ENCODE measurements at places on chromosomes 4 and X.

DNA sequence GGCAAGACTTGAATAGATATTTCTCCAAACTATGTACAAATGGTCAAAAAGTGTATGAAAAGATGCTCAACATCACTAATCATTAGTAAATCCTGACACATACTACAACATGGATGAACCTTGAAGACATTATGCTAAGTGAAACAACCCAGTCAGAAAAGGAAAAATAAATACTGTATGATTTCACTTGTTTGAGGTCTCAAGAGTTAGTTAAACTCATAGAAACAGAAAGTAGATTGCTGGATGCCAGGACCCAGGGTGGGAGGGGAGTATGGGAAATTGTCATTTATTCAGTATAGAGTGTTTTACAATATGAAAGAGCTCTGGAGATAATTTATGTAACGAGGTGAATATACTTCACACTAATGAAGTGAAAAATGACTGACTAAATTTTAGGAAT is 32.4 kb downstream of the PRMT9 start:
- no peak for DNase-seq

DNA sequence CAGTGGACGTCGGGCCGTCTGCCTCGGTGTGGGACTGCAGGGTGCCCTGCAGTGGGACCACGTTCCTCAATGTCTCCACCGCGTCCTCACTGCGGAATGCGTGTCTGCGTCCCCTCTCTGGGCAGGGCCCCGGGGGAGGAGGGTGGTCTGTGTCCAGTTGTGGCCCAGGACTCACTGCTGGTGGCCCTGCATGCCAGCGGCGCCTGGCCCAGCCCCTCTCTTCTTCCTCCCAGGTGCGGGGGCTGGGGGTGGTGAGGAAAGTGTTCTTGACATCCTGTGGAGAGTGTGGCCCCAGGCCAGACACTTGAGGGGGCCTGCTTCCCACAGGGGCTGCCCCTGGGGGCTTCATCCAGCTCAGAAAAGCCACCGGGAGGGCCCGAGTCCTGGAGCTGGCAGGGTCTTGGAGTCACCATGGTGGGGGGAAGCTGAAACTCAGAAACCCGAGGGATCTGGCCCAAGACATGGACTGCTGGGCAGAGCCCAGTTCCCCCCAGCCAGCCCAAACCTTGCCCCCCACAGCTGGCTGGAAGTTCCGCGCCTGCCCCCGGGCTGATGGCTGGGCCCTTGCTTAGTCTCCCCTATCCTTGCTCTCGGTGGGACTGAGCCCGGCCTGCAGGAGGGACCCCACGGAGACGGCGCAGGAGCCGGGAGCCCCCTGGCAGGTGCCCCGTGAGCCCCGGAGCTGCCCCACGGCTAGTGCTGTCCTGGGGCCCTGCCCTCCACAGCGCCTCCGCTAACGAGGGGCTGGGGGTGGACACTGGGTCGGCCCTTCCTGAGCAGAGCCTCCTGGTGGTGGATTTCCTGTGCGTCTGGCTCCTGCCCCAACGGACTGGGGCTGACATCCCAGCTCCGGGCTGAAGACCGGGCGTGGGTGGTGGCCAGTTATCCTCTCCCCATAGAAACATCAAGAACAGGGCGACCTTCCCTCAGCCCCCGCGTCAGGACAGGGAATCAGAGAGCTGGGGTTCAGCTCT is 2.9 kb downstream of the DOK7 start:
- no peak for DNase-seq

- no peak for DNase-seq
Measured at GRCh38 chrX:112643721-112644120, 36.0 kb downstream of the LHFPL1 start.

GRCh38 chrX:8984231-8984630 is 49.7 kb downstream of the FAM9B start:
- no peak for DNase-seq

GRCh38 chrX:153593811-153594500 is 5.0 kb downstream of the CCNQ start:
- no peak for DNase-seq

DNA sequence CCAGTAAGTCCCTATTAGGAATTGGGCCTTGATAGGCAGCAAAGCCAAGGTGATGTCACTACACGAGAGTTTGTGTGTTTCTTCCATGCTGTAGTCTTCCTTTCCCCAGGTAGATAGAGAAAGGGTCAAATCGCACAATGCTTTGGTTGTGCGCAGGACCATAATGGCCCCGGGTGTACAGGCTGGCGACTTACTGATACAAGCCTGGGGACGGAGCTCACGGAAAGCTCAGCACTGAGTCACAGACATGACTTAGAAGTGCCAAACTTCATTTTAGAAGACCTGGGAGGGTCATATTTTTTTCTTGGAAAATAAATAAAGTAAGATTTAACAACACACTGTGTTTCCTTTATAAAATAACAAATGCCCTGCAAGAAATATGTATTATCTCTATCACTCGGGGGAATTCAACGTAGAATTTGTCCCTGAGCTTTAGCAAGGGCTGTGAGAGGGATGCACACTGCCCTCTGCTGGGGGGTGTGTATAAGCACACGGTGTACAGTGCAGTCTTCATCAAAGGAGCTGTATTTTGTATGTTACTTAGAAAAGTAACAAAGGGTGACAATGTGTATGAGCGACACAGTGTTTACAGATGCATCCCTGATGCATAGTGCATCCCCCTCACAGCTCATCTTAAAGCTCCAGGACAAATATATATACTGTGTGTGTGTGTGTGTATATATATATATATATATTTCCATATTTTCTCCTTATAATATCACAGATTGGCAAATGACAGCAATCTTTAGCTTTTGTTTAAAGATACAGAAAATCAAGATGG is 254.5 kb upstream of the VEGFC start:
- DNase-seq, result no peak

DNA sequence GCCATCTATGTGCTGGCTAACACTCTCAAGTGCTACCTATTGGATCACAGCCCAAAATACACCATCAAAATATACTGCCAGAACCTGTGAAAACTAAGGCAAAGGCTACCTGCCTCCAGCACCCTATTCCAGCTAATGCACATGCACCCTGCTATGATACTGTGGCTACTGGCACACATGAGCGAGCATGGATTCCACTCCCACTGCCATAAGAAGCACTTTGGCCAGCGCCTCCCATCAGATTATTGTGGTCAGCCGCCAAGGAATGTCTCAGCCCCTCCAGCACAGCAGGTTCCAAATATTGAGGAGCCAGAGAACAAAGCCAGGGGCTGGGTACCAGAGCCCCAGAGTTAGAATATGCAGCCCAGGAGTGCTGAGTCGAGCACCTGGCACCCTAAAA is 32.5 kb upstream of the TMPRSS11F start:
- DNase-seq, result no peak

- DNase-seq, result no peak
Measured at GRCh38 chr4:144646523-144647094, 653 bp downstream of the HHIP start.

DNA sequence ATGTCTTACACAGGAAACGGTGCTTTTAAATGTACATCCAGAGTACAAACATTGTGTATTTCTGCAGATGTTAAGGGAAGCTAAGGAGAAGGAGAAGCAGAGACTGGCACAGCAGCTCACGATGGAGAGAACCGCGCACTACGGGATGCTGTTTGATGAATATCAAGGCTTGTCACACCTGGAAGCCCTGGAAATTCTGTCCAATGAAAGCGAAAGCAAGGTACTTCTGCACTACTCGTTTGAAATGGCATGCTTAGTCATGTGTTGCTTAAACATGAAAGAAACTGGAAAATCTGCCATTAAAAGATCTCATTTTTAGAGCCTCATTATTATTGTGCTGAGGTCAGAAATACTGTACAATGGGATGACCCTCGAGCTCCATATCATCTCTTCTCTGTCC is 47.2 kb downstream of the FAM114A1 start:
- no peak for DNase-seq

- DNase-seq, result no peak
Measured at GRCh38 chr4:175071123-175071522, 153.0 kb downstream of the ADAM29 start.

GRCh38 chr4:128924951-128925350 is 115.5 kb downstream of the JADE1 start:
- no peak for DNase-seq

- DNase-seq, result no peak
Measured at GRCh38 chr4:14621731-14622463, 380.4 kb upstream of the CPEB2 start.

GRCh38 chr4:188439641-188440311 is 300.5 kb downstream of the TRIML1 start:
- no peak for DNase-seq

GRCh38 chrX:906586-906985 is 276.0 kb downstream of the SHOX start:
- DNase-seq, result no peak

DNA sequence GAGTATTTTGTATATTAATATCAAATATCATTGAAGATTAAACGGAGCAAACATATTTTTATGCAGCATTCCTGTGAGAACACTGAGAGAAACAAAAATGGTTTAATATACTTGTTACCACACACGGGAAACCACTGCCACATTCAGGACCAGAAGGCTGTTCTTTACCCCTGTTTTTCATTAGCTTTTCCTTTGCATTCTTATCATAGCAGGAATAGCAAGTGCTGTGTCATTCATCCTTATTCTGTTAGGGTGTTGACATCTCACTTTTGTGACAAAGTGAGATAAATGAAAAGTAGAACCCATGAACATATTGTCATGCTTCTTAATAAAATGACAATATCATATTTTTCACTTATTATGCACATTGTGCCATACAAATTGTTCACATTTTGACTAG is 212.4 kb upstream of the NDST4 start:
- DNase-seq, result no peak

DNA sequence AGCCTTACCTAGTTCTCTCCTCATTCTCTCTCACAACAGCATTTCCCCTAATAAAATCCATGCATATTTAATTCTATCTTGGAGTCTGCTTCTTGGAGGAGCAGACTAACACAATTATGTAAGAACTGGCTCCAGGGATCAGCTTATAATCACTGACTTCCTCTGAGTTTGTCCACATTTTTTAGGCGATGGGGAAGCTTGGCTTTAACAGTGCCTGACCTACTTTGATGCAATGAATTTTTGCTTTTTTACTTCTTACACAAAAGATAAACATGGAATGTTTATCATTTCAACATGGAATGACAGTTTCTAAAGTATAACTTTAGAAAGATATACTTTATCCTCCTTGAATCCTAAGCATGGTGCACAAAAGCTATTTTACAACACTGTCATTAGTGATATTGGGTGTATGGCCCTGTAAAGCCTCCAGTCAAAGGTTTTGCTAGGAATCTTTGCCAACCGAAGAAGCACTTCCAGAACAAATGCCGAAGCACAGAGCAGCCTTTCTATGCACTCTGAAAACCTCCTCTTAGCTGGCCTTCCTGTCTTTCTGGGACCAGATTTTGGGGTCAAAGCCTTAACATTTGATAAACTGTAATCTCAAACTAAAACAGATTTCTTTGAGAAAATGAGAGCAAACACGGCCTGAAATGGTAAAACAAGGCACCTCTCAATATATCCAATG is 736 bp downstream of the BDH2 start:
- no peak for DNase-seq

DNA sequence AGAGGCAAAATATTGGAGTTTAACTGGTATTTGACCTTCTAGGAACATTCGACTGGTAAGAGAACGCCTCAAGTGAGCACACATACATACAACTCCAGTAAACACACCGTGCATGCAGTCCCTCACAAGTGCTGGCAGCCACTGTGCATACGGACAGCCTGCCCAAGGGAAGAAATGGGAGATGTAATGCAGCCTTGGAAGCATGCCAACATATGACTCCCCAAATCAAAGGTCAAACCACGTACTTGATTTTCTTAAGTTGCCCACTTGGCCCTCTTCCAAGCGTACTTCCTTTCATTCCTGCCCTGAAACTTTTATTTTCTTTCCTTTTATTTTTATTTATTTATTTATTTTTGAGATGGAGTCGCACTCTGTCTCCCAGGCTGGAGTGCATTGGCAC is 206.6 kb downstream of the SPRY1 start:
- DNase-seq, result no peak

- DNase-seq, result no peak
Measured at GRCh38 chr4:65259296-65259695, 411.0 kb downstream of the EPHA5 start.

GRCh38 chr4:102552781-102553180 is 51.6 kb downstream of the NFKB1 start:
- DNase-seq, result no peak

DNA sequence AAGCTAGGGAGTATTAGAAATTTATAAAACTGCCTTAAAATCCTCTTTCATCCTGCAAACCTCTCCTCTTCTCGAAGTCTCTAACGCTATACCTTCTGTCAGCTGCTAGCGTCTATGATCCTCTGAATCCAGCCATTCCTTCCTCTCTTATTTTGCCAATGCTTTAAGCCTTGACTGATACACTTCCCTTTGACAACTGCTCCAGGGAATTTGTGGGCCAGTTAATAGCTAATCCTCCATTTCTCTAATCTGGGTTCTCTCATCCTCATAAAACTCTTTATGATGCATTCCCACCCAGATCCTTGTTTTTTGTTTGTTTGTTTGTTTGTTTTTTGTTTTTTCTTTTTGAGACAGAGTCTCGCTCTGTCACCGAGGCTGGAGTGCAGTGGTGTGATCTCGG is 293.6 kb upstream of the PUDP start:
- no peak for DNase-seq

- DNase-seq, result no peak
Measured at GRCh38 chr4:5041699-5042098, 9.6 kb upstream of the STK32B start.

GRCh38 chrX:30590368-30590767 is 12.8 kb upstream of the TASL start:
- DNase-seq, result no peak

GRCh38 chr4:22502895-22503814 is 12.7 kb downstream of the ADGRA3 start:
- DNase-seq, result no peak

GRCh38 chr4:20158195-20158594 is 93.5 kb upstream of the SLIT2 start:
- DNase-seq, result no peak

DNA sequence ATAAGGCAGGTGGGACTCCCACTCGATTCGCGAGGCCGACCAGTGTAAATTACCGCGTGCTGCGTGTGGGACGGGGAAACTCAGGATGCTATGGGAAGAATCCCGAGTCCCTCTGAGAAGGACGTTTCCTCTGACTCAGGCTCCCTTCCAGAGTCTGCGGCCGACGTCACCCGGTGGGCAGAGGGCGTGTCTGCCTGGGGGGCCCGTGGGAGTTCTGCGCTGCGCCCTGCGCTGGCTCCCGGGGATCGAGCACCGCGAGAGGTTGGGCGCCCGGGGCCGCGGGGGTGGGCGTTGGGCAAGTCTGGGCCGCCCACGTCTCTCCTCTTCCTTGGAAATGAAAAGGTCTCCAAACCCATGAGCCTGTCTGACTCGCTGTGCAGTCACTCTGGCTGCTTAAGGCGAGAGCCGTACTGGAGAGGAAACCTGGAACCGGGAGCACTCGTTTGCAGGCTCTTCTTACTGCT is 568 bp downstream of the NIPAL1 start:
- peak; percentile 26 for DNase-seq

- DNase-seq, result no peak
Measured at GRCh38 chr4:37948542-37948941, 11.7 kb upstream of the PTTG2 start.

GRCh38 chr4:75101906-75102786 is 169.2 kb downstream of the PARM1 start:
- DNase-seq, result no peak
